ENCODE measurements at places on chromosomes 4 and X.

DNA sequence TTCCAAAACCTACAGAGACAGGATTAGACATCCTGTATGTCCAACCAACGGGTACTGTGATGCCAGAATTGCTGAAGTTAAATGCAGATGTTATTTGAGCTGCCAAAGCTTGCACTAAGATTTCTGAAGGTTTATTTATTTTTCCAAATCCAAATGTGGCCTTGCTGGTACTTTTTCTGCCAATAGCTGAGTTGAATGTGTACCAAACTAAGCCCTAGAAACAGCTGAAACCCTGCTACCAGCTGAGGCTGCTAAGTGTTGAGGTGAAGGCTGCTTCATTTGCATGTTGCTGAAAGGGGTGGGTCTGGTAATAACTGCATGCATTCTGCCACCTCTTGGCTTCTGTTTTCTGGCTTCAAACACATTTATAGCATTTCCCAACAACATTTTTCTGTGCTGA lies 366.5 kb downstream of the FAT4 start:
- no peak for DNase-seq

GRCh38 chr4:184415071-184415470 lies 59.3 kb downstream of the IRF2 start:
- DNase-seq: no peak

DNA sequence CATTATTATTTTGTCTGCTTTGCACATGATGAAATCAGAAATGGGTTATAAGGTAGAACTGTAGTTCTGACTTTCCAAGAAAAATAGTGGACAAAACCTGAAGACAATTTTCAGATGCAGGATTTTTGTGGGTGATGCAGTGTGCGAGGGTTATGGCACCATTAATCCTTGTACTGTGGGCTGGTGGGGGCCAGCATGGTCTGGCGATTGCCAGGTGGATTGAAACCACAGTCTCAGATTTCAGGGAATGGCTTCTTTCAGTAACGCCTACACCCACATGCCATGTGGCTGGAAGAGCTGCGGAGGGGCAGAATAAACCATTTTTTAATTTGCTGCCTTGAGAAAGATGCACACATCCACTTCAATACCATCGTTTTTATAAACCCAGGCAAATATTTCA lies 150.5 kb downstream of the ARSF start:
- DNase-seq: no peak

DNA sequence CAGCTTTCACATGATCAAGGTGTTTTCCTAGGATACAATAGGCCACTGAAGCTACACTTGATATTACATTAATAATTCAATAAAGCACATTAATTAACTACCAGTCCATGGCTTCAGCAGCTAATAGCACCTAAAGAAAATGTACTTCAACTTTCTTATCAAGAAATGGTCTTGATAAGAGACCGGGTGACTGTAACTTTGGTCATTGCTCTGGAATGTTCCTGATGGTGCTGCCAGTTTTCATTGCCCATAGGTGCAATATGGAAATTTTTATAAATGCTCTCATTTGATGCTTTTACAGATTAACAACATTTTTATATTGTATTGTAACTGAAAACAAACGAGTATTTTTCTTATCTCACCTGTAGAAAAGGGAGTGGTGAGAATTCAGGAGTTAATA lies 165.4 kb downstream of the SHROOM3 start:
- DNase-seq: no peak

- no peak for DNase-seq
Observed at GRCh38 chr4:63904201-63904600, 505.0 kb downstream of the TECRL start.

GRCh38 chrX:119071381-119071780 lies 1.4 kb upstream of the CT47C1 start:
- no peak for DNase-seq

GRCh38 chr4:66577922-66578321 lies 907.6 kb upstream of the EPHA5 start:
- no peak for DNase-seq

GRCh38 chr4:156018383-156018782 lies 64.7 kb upstream of the CTSO start:
- no peak for DNase-seq

- no peak for DNase-seq
Observed at GRCh38 chr4:19478791-19479190, 772.9 kb upstream of the SLIT2 start.

DNA sequence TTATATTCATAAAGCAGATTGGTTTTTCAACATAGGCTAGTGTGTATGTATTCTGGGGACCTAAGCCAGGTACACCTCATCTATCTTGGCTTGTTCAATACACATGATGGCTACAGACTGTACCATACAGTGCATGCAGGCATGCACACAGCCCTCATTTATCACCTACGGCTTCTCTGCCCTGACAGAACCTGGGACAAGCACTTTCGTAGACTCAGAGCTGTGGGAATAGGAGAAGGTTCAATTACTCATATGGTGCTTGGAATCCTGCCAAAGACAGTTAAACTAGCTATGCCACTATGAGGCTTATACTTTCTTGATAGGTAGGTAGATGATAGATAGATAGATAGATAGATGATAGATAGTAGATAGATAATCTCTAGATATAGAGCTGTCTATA lies 457.2 kb downstream of the GALNTL6 start:
- DNase-seq: no peak

- no peak for DNase-seq
Observed at GRCh38 chrX:136126872-136127406, 20.4 kb upstream of the FHL1 start.

DNA sequence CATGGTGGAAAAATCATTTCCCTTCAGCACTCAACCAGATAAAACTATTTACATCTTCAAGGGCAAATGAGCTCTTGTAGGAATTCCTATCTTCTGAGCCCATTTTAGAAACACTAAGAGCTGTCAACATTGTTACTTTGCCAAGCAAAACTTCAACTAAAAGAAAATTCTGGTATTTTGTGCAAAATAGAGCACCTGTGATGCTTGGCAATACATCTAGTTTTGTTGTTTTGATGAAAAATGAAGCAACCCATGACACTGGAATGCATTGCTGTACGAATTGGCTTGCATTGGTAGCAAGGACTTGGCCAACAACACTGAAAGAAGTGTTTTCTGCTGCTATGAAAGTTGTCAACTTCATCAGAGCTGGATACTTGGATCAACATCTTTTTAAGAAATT lies 194.4 kb downstream of the COX18 start:
- no peak for DNase-seq

DNA sequence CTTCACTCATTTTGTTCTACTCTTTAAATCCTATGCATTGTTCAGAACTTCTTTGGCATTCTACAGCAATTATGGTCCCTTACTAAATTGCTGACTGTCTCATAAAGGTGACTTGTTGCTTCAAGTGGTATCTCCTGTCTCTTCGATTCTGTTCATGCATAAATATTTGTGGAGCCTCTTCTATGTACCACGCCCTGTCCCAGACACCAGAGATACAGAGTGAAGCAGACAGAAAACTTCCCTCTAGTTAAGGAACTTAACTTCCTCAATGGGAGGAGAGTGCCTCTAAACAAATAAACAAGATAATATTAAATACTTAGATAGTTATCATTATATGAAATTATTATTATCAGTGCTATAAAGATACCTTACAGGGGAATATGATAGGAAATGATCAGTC lies 235.7 kb downstream of the FRAS1 start:
- DNase-seq: no peak

DNA sequence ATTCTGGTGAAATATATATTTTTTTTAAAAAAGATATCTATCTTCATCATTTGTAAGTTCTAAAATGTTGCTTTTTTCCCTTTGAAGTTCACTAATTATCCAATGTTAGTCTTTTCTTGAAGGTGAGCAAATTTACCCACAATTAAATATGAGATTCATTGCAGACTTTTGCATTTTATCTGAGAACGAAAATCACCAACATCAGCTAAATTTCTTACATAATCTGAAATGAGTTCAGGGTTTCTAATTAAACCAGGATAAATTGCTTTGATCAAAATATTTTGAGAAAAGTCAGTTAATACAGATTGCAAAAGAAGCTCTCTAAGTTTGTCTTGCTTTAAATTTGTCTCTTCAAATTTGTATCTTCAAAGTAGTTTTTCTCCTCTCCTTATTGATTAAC lies 486.4 kb upstream of the FSTL5 start:
- DNase-seq: no peak

DNA sequence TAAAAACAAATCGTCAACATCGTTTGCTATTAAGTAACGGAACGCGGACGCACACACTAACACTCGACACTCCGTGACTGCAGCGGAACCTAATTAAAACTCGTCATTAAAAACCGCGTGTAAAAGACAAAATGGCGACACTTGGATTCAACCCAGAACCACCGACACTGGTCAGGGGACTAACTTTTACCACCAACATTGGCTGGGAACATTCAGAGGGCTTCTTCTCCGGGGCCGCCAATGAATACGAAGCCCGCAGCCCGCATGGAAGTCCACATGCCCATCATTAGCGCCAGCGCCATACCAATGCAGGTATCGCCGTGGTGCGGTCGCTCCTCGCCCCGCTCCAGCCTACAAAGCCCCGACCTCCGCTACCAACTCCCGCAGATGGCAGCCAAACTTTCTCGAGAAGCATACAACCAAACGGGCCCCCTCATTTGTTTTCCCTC lies 498 bp downstream of the RBMX start:
- peak; percentile 5 for DNase-seq

GRCh38 chr4:172232966-172233365 lies 419.8 kb downstream of the GALNTL6 start:
- no peak for DNase-seq

DNA sequence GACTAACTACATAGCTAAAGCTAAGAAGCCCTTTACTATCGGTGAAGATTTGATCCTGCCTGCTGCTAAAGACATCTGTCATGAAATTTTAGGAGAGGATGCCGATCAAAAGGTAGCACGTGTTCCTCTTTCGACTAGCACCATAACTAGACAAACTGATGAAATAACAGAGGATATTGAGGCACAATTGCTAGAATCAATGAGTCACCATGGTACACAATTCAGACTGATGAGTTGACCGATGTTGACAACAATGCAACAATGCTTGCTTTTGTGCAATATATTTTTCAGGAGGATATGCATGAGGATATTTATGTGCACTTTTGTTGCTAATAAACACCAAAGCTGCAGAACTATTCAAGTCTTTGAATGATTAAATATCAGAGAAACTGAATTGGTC lies 24.3 kb downstream of the TBCK start:
- DNase-seq: no peak

DNA sequence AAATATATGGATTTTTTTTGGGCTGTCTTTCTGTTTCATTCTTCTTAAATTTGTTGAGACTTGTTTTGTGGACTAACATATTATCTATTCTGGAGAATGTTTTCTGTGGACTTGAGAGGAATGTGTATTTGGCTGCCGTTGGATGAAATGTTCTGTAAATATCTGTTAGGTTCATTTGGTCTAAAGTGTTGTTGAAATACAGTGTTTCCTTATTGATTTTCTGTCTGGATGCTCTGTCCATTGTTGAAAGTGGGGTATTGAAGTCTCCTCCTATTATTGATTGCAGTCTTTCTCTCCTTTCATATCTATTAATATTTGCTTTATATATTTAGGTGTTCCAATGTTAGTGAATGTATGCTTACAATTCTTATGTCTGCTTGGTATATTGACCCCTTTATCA lies 431.8 kb downstream of the RAPGEF2 start:
- no peak for DNase-seq

- peak; percentile 28 for DNase-seq
Observed at GRCh38 chr4:61201561-61201960, 1.4 kb downstream of the ADGRL3 start.

DNA sequence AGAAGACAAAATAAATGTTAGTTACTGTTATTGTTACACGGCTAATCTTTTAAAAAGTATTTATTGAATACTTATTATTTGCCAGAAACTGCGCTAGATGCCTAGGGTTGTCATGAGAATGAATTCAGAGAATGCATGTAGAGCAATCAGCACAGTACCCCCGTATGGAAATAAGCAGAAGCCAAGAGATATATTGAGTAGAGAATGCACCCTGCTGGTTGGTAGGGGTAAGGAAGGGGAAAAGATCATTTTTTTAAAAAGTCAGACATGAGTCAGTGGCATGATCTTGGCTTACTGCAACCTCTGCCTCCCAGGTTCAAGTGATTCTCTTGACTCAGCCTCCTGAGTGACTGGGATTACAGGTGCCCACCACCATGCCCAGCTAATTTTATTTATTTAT lies 13.1 kb upstream of the DRP2 start:
- no peak for DNase-seq

DNA sequence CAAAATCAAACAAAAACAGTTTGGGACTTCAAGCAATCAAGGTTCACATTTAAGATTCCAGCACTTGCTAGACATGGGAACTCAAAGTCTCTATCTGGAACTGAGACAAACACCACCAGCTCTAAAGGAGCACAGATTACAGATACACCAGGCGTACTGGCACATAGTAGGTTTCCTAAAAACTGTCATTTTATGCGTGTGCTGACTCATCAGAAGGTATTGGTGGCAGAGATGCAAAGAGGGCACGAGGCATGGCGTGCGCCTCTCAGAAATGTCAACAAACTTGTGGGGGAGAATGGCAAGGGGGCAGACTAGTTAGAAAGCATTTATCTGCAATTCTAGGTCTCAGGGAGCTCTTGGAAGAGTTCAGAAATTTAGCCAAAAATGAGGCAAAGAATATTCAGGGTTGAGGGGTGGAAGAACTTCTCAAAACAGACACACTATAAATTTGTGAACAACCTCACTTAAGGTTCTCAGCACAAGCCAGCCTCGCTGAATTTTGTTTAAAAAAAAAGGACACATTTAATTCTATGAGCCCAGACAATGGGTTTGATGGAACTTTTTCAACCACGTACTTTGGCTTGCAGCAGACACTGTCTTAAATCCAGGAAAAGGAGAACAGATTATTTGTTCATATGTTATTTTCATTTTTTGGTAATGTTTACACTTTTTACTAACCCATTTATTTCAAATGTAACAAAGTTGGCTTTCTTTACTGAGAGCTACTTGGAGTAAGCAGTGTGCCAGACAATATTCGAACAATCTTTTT lies 100.0 kb downstream of the SHISA3 start:
- DNase-seq: no peak

DNA sequence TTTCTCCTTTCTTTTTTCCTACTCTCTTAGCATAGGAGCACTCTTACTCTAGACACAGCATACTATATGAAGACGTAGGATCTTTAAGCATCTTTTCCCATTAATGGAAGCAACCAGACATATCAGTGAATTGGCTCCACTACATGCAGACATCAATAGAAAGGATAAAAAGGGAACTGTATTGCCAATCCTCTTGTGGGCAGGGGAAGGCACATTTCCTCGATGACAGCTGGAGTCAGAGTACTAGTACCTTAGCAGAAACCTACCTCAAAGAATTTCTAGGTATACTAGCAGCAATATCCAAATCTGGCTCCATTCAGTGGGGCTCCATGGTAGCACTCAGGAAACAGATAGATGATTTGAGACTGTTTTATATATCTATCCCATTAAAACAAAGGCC lies 20.1 kb downstream of the CYBB start:
- DNase-seq: no peak

GRCh38 chrX:131792789-131793462 lies 230.2 kb upstream of the STK26 start:
- DNase-seq: no peak
